ENCODE measurements at places on chromosomes 3 and 15. TPM values are rescaled to one million over a fixed set of nuclear protein-coding genes. Genes with fewer than 3 reads are reported as not detected.
A peak's percentile ranks its signal among the peaks of the same experiment; 100 is the strongest.

The KIF15 gene
- 13.7 TPM for total RNA-seq

DNA sequence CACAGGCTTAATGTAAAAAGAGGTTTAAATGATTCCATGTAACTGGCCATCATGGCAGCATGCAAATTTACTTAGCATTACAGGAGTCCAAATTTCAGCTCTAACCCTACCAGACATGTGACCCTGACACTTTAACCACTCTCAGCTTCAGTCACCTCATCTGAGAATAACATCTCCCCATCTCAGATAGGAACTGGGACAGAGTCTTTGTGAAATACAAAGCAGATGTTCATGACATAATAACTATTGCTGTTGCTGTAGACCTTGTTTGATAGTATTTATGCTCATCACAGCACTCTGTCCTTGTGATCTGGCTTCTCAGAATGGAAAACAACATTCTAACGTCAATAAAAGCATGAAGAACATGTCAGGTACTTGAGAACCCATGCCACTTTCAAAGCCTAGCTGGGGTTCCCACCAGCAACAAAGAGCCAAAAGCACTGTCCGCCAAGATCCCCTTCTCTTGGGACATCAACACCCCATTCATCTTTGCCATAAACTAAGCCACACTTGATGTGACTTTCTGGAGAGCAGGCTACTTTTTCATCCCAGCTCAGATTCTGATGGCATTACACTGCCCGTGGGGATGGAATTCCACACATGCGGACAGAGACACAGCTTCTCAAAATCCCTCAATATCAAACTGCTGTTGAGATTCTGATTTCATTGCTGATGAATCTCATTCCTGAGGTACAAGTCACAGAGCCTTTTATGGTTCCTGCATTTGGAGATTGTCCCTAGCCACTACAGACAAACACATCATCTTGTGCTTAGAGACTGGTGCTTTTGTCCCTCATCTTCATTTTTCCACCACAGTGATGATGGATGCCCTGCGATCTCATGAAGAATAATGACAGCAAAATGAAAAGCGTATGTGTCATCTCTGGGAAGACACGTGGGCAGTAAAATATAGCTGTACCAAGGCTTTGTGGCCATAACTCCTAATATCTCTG, 202.7 kb downstream of the TNIK start:
- peak; percentile 94 for DNase-seq

DNA sequence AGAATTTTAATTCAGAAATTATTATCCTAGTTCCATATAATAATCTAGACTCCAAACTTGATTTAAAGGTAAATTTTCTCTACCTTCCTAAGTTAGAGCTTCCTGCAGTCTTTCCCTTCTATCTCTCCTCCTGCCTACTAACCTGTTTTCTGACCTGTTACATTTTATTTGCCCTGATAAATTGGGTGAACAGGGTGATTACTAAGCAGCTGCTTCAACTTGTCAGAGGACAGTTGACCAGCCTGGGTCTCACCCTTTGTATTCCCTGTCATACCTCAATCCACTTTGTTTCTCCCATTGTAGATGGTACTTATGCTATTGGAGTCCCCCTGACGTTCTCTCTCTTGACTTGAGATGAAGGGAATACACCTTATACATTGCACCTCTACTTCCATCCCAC, 28.4 kb upstream of the MYRIP start:
- no peak for DNase-seq

GRCh38 chr3:49401766-49402165, 10.0 kb downstream of the RHOA start:
- DNase-seq, result no peak

The SI gene
- not detected for total RNA-seq

- DNase-seq, result no peak
Observed at GRCh38 chr3:28151608-28152228, 89.7 kb upstream of the CMC1 start.

DNA sequence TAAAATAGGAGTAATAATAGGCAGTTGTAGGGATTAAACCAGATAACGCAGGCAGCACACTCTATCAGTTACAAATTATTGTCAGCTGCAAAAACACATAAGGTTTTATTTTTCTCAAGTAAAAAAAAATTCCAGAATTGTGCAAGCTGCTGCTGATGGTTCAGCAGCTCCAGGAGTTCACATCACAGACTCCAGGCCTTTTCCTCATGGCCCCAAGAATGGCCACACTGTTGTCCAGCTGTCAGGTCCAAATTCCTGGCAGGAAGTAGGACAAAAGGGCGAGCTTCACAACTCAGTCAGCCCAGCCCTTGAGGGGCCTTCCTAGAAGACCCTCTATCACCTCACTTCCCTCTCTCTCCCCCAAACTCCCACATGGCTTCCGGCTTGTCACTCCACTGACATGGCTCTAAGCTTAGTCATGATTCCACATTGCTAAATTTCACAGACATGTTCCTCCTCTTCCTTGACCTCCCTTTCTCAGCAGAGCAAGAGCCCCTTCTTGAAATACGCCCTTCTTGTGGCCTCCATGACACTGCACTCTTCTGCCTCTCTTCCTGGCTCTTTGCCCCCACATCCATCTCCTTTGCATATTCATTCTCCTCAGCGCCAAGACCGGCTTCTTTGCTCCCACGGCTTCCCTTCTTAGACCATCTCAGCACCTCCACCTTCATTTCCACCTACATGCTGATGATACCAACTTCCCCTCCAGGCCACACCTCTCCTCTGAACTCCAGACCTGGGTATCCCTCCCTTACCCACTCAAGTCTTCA, 27.4 kb upstream of the FAM174B start:
- no peak for DNase-seq

DNA sequence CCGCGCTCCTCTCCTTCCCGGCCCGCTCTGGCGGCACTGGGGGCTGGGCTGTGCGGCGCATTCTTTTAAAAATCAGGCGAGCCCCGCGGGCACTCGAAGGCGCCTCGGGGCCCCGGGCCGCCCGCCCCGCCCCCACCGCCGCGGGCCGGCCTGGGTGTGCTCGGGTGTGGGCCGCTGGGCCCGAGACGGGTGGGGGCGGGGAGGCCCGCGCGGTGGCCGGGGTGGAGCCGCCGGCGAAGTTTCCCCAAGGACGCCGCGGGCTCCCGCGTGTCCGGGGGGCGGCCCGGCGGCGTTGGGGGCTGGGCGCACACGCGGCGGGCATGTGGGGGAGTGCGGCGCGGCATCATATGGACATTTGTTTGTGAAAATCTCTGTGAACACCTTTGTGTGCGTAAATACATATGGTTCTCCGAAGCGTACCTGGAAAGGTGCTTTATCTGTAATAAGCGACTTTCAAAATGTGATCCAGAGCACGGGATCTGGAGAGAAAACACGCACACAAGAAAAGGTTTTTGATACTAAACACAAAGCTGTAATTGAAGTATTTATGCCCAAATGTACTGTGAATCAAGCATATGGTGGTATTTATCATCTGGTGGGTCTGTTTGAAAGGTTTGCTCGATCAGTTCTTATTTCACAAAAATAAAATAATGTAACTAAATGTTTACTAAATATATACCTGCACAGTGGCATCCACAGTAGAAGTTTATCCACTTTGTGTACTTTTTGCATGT, 612 bp upstream of the TBL1XR1 start:
- peak; percentile 25 for DNase-seq

DNA sequence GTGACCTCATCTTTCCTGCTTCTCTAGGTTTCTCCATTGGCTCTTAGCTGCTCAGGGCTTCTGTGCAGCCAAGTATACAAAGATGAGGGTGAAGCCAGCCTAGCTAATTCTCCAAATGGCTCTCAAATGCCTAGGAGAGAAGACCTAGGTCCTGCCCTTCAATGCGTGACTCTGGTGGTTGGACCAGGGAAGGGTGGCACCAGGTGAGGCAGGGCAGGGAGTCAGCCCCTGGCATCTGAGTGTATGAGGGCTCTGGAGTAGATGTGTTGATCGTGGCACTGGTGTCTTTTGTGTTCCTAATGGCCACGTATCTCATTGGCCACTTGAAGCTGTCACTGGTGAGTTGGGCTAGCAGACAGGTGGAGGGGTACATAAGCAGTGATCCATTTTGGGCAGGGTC, 59.8 kb downstream of the PDIA5 start:
- no peak for DNase-seq

The MGLL gene
- 11.9 TPM for total RNA-seq

The DNASE1L3 gene
- total RNA-seq, result not detected

DNA sequence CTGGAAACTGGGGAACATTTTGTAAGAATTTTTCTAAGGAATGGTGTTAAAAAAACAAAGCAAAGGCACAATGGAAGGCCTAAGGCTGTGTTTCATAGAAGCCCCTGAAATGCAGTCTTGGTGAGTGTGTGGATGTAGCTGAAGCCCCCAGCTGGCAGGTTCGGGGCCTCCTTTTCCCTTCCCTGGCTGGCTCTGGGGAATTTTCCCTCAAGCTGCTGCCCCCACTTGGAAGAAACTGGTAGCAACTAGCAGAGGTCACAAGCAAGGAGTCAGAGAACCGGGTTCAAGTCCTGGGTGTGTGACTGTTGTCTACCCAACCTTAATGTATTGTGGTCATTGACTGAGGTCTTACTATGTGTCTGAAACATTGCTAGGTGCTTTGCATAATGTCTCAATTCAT, 85.3 kb upstream of the MYZAP start:
- DNase-seq, result no peak

All from M059J (cell line).